Cortex of kidney (tissue), 1 donor: ENCODE measurements at places on chromosomes 4 and X.

DNA sequence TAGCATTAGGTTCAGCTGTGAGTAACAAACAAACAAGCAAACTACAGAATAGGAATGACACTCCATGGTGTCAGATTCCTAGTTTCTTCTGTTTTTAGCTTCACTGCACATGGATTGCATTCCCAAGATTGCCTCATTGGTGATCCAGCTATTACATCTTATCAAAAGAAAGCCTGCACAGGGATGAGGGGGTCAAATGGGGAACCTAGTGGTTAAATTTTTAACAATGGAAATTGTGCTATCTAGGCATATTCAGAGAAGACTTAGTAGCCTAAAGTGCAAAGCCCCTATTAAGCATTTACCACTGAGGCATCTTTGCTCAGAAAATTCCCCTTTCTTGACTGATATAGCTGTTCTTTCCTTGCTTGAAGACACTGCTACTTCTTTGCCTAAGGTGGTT lies 3.9 kb upstream of the TTC29 start:
- DNase-seq, result no peak

- DNase-seq, result no peak
Observed at GRCh38 chr4:110196206-110196870, 2.1 kb downstream of the ELOVL6 start.

DNA sequence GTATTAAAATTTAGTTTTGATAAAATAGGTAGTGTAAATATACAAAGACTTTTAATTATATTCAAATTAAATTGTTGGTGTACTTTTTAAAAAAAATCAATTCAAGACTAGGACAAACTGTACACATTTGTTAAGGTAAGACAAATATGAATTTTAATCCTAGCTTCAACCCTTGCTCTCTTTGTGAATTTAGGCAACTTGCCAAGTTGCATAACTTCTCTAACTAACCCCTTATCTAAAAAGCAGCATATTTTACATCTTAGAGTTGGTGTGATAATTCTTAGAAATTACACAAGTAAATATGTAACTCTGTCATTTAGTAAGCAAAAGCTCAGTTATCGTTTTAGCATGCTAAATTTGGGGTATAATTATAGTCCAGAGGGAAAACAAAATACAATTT lies 78.1 kb upstream of the FSTL5 start:
- no peak for DNase-seq

DNA sequence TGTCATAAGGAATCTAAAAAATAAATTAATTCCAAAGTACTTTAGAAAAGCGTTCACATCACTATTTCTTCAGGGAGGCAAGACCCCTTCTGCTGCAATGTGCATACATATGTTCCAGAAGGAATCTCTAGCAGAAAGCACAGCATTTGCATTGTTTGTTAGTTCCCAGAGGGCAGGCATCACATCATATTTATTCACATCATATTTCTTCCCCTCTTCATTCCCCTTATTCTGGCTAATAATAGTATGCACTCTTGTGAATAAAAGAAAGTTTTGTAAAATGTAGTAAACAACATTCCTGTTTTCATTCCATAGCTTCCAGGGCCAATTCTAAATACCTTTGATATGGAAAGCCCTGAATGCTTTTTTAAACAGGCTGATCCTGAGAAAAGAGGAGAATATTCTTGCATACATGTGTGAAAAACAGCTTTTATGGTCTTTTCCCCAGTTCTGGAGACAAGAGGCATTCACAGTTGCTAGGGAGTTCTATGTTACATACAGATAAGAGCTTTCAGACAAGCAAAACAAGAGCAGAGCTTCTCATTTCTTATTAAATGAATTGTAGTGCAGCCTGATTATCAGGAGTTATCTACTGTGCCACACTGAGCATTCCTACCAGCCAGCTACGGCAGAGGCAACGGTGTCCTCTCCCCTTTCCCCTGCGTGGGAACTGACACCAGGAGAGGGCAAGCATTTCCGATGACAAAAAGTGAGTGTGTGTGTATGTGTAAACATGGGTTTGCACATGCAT lies 15.2 kb downstream of the GATB start:
- DNase-seq, result no peak

- DNase-seq, result no peak
Observed at GRCh38 chr4:21136051-21136630, 435.9 kb downstream of the PACRGL start.

DNA sequence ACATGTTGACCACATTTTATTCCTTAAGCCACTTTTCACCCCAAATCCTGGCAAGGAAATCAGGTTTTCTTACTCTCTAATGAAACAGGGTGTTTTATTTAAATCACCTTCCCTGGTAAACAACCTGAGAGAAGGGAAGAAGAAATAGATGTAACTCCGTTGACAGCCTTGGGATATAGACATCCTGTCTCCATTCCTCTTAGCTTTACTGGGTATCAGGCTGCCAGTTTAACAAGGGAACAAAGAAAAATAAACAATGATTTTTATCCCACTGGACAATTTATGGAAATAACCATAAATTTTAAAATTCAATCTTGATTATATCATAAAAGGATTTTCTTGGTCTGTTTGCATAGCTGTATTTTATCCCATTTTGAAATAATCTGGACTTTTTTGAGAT lies 49.2 kb downstream of the EDNRA start:
- DNase-seq, result no peak

- DNase-seq, result no peak
Observed at GRCh38 chrX:2697741-2698299, 6.7 kb downstream of the CD99 start.

- DNase-seq, result no peak
Observed at GRCh38 chr4:78136109-78137081, 79.3 kb downstream of the FRAS1 start.

DNA sequence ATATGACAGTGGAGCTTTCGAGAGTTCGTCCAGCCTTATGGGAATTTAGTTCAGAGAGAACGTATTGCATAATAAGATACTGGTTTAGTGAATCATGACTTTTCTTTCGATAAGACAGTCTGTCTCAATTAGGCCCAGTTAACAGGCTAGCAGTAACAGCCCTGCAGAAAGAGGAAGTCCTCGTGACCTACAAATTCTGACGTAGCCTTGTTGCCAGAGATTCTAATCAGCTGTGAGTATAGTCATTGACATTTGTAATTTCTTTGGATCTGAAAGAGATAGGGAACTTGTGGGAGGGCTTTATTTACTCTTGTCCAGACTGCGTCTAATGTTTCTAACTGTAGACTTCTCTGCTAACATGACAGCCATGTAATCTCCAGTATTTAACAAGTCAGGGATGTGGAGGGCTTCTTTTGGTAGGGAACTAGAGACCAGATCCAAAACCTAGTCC lies 15.8 kb downstream of the ART3 start:
- no peak for DNase-seq

- DNase-seq, result no peak
Observed at GRCh38 chr4:103204111-103204510, 6.0 kb upstream of the CENPE start.

DNA sequence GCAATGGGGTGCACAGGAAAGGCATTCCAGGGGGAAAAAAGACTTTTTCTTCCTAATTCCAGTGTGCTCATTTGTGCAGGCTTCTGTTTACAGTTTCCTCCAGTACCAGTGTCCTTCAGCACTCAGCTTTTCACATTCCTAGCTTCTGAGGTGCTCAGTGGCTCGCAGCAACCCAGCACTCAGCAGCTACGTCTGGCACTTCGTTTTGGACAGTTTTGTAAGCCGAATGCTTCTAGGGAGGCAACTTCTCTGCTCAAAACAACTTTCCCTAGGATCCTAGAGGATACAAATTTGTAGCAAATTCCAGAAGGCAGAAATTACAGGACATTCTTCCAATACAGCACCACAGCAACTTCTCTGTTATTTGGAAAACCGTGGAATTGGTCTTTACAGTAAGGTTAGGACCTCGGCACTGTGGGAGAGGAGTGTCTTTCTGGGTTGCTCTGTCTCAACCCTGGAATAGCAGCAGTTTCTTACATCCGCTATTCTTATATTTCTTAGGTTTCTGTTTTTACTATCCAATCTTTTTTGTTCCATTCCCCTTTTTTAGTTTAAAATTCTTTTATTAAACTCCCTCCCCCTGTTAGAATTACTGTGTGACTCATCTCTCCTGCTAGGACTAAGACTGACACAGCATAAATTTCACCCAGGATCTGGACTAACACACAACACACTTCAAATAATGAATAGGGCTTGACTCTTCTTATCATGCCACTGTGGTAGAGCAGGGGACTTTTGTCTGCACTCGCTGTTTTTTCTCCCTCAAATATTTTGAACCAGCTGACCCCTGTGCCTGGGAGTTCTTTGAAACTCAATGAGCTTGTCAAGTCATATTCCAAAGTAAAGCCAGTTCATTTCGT lies 1314.7 kb downstream of the FSTL5 start:
- DNase-seq, result no peak

DNA sequence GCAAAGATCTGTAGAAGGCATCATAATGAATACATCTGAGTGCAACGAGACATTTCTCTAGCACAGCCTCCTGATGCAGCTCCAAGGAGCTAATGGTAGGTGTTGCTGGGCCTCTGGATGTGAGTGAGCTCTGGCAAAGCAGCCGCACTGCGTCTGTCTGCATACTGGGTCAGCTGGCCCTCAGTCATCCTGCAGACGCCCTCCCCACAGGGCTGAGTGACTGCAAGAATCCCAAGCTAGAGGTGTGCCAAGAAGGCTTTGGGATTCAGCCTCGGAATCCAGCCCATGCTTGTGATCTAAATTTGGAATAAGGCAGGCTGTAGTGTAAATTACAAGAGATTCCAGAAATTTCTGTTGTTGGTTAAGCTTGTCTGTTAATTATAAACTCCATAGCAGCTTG lies 18.5 kb downstream of the HERC3 start:
- no peak for DNase-seq

DNA sequence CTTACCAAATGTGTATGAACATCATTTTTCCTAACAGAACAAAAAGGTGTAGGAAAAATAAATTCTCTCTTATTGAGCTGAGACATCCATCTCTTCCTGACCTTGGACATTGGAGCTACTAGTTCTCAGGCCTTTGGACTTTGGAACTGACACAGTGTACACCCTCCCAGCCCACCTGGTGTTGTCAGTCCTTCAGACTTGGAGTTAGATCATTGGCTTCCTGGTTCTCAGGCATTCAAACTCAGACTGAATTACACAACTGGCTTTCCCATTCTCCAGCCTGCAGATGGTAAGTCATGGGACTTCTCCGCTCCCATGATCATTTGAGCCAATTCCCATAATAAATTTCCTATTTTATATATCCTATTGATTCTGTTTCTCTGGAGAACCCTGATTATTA lies 84.8 kb upstream of the EDNRA start:
- DNase-seq, result no peak

DNA sequence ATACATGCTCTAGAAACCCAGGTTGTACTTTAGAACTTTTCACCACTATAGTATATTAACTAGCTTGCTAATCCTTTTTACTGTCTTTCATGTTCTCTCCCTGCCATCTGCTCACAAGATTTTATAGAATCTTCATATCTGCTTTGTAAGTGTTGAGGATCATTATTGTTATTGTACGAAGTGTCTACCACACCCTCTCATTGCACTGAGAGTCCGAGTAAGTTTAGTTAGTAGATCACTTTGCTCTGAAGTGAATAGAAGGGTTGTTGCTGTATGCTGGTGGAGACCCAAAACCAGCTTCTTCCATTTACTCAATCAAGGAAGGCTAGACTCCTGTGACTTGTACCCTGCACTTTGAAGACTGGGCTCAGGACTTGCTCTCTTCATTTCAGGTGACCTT lies 17.1 kb downstream of the GAB1 start:
- no peak for DNase-seq

DNA sequence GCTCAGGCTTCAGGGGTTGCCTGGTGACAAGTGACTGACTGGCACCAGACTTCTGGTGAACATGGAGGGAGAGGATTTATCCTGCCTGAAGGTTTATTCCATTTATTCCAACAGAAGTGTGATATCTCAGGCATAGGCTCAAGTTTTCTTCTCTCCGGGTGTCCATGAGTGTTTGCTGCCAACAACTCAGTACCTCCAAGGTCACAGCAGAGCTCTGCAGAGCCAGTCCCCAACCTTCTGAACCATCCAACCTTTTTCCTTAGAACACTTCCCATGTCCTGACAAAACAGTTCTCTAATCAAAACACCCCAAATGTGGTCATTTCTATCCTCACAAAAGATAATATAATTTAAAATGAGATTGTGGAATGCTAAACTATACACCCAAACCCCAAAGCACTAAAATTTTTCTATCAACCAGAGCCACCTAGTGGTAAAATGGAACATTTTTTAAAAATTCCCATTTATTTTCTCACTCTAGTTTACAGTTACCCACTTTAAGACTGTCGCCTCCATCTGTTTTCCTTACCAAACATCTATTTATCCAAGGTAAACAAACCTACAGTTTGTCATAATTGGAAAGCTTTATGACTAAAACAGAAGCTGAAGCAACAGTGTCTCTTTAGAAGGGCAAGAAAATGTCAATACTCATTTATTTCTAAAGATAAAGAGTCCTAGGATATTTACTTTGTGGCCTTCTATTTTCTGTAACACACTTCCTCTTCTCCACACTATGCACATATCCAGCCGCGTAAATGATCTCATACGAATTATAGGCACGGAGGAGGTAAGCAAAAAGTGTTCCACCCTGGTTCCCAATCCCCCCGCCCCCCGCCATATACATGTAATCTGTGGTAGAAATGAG lies 39.5 kb downstream of the TMEM154 start:
- no peak for DNase-seq

DNA sequence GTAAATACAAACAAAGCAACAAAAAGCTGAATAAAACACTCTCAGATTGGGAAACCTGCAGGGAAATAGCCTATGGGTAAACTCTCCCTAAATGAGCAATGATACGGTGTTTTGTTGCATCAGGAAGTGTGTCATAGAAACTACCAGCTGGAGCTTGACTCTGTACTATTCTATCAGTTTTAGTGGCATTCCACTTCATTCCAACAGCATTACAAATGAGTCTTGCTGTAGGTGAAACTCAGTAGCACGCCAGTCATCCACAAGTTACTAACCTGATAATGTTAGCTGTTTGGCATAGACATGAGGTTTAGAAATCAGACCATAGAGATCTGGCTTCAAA lies 24.9 kb downstream of the FGFBP1 start:
- no peak for DNase-seq

GRCh38 chrX:103356130-103356798 lies at the start of gene TCEAL9:
Gene TCEAL9, plus strand, starts transcription at chrX:103356506. Its CDS starts 1,179 bp downstream, at chrX:103357685.
- DNase-seq, result no peak

DNA sequence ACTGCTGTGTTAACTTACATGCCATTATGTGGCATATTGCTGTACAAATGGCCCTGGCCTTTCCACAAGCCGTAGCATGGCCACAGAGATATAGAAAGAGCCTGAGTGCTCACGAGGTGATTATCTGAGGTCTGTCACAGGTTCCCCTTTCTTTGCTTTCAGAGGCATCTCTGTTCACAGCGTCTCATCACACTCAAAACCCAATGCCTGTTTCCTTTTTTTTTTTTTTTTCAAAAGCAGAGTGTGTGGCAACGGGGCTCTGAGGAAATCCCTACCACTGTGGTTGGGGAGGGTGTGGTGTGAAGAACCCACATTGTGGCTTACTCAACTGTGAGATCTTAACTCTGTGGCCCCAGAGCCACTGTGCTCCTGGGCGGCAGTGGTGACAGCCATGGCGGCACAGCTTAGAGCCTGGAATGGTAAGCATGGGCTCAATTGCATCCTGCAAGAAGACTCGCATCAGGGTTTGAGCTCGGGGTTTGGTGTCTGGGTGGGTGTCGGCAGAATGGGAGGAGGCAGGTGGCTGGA lies 30.8 kb downstream of the RTL5 start:
- no peak for DNase-seq

- DNase-seq, result no peak
Observed at GRCh38 chrX:136714626-136715599, 65.8 kb downstream of the ARHGEF6 start.

- no peak for DNase-seq
Observed at GRCh38 chrX:6708041-6708440, 173.1 kb upstream of the VCX3A start.
